ENCODE measurements at places on chromosomes 11 and 22.

GRCh38 chr22:22450343-22450839 is 58.2 kb downstream of the ZNF280B start:
- DNase-seq: peak; percentile 22

DNA sequence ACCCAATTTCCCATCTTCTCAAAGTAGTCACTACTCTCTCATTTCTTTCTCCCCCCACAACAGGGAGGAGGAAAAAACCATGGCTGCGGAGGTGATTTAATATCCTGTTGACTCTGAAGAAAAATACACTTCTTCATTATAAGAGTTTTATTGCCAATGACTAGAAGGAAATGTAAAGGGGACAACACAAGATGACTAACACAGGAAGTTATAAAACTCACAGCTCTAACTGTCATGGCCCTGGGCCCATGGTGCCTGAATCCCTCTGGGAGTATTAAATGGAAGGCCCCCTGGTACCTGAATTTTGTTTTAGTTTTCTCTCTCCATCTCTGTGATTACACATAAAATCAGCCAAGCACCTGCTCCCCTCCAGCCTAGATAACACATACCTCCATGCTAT is 352.8 kb upstream of the FAT3 start:
- no peak for DNase-seq

DNA sequence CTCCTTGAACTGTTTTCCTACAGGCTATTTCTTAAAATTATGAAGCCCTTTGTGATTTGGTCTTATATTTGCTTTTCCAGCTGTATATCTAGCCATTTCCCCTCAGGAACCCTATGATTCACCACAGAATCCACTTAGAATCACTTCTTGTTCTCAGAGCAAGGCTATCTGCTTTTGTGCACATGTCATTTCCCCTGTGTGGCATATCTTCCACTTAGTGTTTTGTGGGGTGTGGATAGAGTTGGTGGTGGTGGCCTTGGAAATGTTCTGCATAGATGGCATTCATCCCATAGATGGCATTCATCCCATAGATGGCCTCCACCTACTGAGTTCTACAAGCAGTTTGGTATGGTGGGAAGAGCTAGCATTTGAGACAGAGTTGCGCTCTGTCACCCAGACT is 44.7 kb downstream of the SWAP70 start:
- peak; percentile 54 for DNase-seq

GRCh38 chr22:33756508-33756949 is 163.7 kb downstream of the LARGE1 start:
- no peak for DNase-seq
